ENCODE measurements at places on chromosomes 6 and 20. TPM values are rescaled to one million over a fixed set of nuclear protein-coding genes. Genes with fewer than 3 reads are reported as not detected.

RCAN2 gene
- 26.2 TPM for total RNA-seq

UST gene
- 20.6 TPM for total RNA-seq

NAPB gene
- total RNA-seq = 14.7 TPM

MSH5 gene
- 41.5 TPM for total RNA-seq

RAB44 gene
- total RNA-seq = 0.37 TPM

HAO1 gene
- total RNA-seq = not detected

NINL gene
- 22.3 TPM for total RNA-seq

MCHR2 gene
- not detected for total RNA-seq

All from uterus (tissue), 4 donors.